ENCODE measurements at places on chromosomes 12 and 14.
A peak's percentile ranks its signal among the peaks of the same experiment; 100 is the strongest.

DNA sequence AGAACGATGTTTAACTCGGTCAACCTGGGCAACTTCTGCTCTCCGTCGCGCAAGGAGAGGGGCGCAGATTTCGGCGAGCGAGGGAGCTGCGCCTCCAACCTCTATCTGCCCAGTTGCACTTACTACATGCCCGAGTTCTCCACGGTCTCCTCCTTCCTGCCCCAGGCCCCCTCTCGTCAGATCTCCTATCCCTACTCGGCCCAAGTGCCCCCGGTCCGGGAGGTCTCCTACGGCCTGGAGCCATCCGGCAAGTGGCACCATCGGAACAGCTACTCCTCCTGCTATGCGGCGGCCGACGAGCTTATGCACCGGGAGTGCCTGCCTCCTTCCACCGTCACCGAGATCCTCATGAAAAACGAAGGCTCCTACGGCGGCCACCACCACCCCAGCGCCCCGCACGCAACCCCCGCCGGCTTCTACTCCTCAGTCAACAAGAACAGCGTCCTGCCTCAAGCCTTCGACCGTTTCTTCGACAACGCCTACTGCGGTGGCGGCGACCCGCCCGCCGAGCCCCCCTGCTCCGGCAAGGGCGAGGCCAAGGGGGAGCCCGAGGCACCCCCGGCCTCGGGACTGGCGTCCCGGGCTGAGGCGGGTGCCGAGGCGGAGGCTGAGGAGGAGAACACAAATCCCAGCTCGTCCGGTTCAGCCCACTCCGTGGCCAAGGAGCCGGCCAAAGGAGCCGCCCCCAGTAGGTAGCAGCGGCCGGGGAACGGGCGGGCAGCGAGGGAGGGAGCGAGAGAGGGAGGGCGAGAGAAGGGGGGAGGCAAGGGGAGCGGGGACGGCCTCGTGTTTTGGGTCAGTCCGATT lies 513 bp downstream of the HOXC11 start:
- DNase-seq: no peak

DNA sequence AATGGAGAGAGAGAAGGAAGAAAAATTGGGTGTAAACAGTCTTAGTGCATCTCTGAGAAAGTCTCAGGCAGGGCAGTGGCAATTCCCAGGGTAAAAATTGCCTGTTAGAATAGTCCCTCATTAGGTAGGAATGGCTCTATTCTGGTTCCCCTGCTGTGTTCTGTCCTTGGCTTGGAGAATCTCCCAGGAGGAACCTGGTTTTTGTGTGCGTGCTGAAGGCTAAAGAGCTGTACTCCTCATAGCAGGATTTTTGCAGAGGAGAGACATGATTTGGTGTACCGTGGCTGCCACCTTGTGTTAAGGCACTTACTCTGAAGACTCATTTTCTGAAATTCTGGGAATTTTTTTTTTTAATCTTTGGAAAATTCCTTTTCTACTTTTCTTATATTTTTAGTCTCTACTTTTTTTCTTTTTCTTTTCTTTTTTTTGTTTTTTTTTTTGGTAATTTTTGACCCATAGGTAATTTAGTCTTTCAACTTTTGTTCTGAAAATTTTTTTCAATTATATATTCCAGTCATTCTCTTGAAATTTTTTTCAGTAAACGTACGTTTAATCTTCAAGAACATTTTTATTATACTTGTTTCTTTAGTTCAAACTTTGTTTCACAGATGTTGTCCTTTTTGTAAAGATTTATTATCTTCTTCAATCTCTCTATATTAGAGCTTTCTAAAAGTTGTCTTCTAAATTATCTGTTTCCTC lies 63.8 kb downstream of the FBXO33 start:
- DNase-seq: peak; percentile 37

DNA sequence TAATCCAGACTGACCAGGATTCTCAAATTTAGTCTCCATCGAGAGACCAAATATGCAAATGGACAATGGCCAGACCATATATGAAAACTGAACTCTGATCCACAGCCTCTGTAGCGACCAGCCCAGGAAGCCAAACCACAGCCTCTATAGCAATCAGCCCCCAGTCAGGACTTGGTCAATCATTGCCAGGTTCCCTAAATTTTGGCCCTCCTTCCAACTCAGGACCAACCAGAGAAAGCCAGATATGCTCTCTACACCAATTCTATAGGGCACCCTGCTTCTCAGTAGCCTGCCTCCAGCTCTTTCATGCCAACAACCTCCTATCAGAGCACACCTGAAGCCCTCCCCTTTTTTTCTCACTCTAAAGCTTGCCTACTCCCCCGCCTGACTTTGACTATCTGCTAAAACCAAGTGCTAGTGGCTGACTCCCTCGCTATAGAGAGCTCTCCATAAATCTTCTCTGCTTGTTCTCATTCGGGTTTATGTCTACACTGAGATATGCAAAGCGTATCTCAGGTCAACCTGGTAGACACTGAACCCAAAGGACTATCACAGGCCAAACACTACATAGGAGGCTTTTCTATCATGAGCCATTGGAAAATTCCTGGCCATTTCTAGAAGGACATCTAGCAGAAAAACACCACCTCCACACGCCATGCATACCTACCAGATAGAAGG lies 110.5 kb upstream of the FUT8 start:
- DNase-seq: peak; percentile 28

GRCh38 chr12:15220451-15220850 lies 766 bp downstream of the RERG start:
- DNase-seq: no peak

- peak; percentile 81 for DNase-seq
These were observed 4.5 kb downstream of the NOP2 start for GRCh38 chr12:6563448-6564050.

DNA sequence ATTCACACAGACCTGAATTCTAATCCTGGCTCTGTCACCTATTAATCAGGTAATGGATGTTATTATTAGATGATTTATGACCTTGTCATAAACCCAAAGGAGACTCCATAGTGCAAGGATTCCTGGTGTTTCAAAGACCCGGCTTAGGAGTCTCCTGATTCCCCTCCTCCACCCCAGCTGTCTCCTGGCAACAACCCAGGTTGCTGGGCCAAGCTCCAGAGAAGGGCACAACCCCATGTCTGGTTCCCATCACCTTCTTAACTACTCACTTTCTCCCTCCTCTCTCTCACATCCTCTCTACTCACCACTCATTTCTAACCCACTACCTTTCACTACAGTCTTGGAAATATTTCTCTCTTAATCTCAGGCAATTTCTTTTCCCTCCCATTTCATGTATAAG lies 41.6 kb downstream of the RHOJ start:
- no peak for DNase-seq

- no peak for DNase-seq
These were observed 90.7 kb upstream of the PTPRR start for GRCh38 chr12:71011261-71011660.

GRCh38 chr14:99118946-99119345 lies 153.1 kb downstream of the BCL11B start:
- DNase-seq: no peak

GRCh38 chr12:47100160-47100559 lies 20.4 kb upstream of the AMIGO2 start:
- DNase-seq: no peak

DNA sequence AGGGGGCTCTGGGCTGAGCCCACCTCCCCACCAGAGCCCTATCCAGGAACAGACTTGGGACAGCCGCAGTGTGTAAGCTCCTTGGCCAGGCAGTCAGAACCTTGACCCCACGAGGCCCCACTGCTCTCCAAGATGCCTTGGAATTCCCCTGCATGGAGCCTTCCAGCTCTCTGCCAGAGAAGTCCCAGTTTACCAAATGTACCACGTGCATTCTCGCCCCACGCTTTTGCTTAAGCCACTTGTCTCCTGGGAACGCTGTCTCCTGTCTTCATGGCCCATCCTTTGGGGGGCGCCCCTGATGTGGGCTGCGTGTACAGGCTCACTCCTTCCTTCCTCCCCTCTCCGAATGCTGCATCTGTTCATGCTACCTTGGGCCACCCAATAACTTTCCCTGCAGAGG lies 7.9 kb downstream of the FAIM2 start:
- DNase-seq: no peak

DNA sequence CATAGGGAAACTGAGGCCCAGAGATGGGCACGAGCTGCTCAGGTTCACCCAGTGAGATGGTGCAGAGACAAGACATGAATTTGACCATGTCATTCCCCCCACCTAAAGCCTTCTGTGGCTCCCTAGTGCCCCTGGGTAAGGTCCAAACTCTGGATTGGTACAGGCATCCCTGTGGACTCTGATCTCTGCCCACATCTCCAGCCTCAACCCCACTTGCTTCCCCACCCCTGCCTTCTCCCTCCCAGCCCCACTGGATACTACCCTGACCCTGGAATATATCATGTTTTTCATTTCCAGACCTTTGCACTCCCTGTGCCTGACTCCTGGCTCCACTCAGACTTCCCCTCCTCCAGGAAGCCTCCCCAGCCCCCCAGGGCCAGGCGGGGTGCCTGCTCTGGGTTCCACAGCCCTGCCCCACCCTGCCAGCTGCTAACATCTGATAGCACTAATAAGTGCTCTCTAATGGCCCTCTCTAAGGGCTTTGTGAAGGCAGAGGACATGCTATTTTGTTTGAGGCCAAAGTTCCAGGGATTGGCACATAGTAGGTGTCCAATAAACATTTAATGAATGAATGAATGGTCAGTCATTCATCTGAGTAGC lies 1.1 kb upstream of the SDSL start:
- no peak for DNase-seq

- DNase-seq: no peak
These were observed 134.8 kb downstream of the BCL11B start for GRCh38 chr14:99137001-99137700.

GRCh38 chr12:133204264-133204603 lies 22.9 kb downstream of the ZNF268 start:
- DNase-seq: no peak

DNA sequence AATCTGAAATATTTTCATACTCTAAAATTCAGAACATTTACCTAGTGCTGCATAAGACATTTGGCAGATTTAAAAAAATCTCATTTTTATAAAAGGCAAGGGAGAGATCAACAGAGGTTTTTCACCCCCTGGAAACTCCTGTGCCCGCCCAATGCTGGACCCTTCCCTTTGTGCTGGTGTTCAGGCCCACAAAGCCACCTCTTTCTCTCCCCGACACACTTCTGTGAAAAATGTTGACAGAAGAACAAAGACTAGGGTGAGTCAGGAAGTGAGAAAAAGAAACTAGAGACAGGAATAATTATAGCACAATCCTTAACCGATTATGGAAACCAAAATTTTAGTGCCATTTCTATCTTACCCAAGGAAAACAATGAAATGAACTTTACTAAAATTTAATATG lies 197.7 kb upstream of the STXBP6 start:
- no peak for DNase-seq

- DNase-seq: no peak
These were observed 57.1 kb upstream of the PCED1B start for GRCh38 chr12:47022296-47022695.

GRCh38 chr12:118346895-118347294 lies 25.8 kb downstream of the TAOK3 start:
- DNase-seq: no peak
